ENCODE measurements at places on chromosomes 6 and 20.

GRCh38 chr20:63087872-63088680 is 81.3 kb upstream of the BHLHE23 start:
- DNase-seq = no peak

DNA sequence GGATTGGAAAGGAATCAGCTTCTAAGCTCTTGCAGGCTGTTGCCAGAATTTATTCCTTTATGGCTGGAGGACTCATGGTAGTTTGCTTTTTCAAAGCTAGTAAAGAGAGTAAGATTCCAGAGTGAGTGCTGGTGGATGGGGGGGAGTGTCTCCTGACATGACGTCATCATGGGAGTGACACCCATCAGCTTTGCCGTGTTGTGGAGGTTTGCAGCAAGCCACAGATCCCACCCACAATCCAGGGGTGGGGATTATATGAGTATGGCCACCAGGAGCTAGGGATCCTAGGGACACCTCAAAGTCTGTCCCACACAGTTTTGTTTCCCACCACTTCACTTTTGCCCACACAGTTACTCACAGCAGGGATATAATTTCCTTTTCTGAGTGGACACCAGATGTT is 28.7 kb upstream of the PMEPA1 start:
- DNase-seq = no peak

- no peak for DNase-seq
Measured at GRCh38 chr6:87029711-87030314, 65.1 kb downstream of the CGA start.

GRCh38 chr6:107822176-107823046 is 1.7 kb downstream of the SCML4 start:
- no peak for DNase-seq

- no peak for DNase-seq
Measured at GRCh38 chr20:57689745-57690481, 19.9 kb downstream of the PMEPA1 start.

DNA sequence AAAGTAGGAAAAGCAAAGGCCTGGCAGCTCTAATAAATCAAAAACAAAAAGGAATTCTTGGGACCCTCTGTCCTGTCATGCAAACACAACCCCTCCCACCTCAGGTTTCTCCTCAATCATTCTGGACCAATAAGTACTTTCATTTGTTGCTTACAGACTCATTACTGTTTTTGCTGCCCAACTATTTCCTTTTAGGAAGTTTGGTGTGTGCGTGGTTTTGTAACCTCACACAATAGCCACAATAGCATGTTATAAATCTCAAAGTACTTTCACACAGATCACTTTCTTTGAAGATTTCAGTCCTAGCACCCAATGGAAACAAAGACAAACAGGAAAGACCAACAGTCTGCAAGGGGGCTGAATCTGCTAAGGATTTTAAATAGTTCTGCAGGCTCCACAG is 4.5 kb downstream of the MRPL14 start:
- no peak for DNase-seq

GRCh38 chr6:150336299-150336698 is 32.5 kb upstream of the IYD start:
- no peak for DNase-seq

GRCh38 chr20:58251979-58252591 is 23.6 kb upstream of the ANKRD60 start:
- DNase-seq = no peak

GRCh38 chr6:119673741-119674140 is 324.2 kb upstream of the MAN1A1 start:
- DNase-seq = no peak

DNA sequence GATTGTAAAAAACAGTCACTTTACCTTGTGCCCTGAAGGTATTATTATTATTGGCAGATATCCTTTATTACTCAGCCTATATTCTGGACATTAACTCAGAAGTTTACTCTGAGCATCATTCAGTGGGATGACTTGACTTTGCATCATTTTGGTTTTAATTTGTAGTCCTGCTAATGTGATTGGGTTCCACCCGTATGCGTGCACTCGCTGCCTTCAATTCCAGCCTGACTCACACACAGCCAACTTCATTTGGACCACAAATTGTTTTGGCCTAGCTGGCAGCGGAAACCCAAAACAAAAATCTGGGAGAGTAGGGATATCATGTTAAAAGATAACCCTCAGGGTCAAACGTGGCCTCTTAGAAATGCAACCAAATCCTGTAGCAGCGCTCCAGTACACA is 704.4 kb upstream of the SLC35B3 start:
- DNase-seq = no peak

DNA sequence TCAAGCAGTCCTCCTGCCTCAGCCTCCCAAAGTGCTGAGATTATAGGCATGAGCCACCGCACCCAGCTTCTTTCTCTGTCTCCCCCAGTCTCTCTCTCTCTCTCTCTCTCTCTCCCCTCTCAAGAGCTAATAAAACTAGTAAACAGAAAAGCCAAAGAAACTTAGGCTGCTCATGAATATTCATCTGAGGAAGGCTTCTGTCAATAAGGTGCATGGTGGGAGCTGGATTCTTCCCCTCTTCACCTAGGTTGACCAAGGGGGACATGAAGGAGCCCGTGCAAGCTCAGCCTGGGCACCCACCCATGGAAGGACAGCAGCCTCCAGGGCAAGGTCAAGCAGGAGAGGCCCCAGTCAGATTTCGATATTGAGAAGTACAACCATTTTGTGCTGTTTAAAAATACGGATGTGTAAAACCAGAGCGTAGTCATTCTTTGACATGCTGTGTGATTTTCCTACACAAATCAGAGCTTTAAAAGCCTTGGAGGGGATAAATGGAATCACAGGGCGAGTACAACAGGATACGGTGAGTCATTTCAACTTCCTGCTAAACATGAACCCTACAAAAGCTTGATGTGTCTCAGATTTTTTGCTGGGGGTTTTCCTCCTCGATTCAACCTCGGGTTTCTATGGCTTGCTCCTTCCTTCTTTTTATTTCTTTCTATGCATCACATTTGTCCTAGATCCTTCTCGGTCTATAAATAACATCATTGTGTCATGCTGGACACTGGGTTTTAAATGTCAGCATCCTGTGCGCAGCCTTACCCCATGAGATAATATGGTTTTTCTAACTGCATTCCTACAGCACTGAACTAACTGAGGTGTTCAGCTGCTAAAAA is 368.9 kb upstream of the JARID2 start:
- DNase-seq = no peak

DNA sequence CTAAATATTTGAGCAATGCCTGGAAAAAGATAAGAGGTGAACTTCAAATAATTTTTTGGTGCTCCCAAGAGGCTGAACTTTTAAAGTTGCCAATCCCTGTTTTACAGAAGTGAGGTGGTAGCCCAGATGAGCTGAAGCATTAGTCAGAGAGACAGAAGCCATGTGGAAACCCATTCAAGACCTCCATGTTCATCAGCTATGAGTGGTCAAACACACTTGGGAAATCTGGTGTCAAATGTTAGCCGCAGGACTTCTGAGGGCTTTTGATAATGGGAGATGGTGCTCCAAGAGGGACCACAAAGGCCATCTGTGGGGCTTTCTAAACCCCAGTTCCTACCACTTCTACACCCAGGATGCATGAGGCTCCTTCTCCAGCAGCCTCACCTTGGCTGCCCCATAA is 77.5 kb upstream of the MRPS10 start:
- DNase-seq = no peak

- no peak for DNase-seq
Measured at GRCh38 chr20:41361757-41362747, 4.6 kb downstream of the EMILIN3 start.

DNA sequence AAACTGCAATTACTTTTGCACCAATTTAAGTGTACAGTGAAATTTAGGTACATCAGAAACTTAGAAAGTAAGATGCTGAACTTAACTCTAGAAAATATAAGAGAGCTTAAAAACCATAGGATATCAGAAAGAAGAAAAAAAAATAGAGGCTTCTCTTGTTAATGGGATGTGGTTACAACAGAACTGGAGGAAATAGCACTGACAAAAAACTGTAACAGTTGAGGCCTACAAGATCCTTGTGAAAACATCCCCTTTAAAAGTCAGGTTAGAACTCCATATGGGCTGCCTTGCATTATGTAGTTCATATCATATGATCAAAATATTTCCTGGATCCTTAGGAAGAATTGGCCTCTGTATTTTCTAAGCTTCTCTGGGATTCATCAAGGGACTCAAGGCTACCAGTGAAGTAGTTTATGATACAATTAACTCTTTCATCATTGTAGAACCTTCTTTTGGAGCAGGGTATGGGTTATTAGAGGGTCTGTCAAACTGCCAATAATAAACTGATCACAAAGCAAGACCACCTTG is 24.8 kb downstream of the MTCL3 start:
- no peak for DNase-seq

DNA sequence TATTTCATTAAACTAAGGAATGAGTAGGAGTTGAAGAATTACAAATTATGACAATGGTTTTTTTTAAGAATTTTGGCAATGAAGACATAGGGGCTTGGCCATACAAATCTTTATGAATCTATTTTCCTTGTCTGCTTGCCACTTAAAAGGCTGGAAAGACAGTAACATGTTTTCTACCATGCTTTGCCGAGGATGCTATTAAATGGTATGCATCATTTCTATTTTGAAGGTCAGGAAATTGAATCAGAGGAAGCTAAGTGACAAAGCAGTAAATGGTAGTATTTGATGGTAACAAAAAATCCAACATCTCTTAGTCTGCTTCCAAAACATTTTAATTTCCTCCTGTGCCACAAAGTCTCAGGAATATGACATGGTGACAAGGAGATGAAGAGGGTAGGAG is 287.2 kb downstream of the RFPL4B start:
- no peak for DNase-seq

GRCh38 chr6:130322673-130323268 is 43.0 kb upstream of the TMEM200A start:
- DNase-seq = peak; percentile 12

DNA sequence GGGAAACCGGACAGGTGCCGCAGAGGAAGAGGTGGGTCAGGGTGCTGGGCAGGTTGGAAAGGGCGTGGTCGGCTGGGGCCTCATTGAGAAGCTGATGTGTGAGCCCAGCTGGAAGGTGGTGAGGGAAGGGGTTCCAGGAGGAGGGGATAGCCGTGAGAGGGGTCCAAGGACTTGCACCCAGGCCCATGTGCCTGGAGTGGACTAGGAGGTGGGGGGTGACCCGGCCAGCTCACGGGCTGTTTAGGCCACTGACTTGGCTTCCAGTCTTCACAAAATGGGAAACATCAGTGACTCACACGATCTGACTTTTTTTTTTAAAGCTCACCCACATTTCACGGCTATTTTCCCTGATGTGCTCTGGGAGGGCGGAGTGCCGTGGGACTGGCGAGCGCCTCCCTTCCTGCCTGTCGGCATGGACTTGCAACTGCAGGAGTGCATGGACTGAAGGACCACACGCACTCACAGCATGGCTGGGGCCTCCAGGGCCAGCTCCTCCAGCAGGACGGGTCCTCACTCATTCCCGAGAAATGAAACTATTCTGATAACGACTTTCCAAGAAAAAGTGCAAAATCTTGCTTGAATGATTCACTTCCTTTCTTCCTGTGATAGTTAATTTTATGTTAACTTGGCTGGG is 13.5 kb upstream of the PDE10A start:
- DNase-seq = no peak

GRCh38 chr6:108170332-108171290 is 4.8 kb downstream of the NR2E1 start:
- DNase-seq = no peak

GRCh38 chr20:58518896-58519593 is 3.8 kb upstream of the APCDD1L start:
- no peak for DNase-seq

DNA sequence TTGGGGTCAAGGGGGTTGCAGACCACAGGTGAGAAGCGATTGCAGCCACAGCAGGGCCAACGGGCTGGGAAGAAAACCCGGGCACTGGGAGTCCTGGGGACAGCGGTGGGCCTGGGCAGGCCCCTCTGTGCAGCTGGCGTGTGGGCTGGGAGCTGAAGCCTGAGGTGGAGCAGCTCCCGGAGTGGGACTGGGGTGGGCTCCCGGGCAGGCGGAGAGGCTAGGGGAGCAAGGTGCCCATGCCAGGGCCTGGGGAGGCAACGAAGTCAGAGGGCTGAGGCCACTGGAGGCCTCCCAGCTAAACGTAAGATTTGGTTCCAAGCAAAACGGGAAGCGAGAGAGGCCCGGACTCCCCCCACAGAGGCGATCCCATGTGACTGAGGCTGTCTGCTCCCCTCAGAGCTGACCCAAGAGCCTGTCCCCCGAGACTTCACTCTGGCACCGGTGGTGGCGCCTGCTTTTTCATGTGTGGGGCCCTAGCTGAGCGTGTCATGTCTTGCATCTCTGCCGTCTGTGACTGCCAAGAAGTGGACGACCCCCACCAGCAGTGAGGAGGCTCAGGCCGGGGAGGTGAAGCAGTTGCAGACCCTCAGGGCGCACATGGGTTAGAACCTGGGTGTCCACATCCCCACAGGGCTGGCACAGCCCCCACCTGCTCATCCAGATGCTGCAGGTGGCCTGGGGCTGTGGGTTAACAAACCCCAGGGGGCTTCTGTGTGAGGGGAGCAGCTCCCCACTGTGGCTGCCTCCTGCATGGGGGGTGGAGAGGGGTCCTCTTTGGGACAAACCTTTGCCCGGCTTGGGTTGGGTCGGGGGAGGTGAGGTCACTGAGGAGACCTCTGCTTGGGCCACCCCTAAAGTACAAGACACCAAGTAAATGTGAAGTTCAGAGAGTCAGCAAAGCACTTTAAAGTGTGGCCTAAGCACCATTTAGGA is 212.3 kb downstream of the TAF4 start:
- no peak for DNase-seq

DNA sequence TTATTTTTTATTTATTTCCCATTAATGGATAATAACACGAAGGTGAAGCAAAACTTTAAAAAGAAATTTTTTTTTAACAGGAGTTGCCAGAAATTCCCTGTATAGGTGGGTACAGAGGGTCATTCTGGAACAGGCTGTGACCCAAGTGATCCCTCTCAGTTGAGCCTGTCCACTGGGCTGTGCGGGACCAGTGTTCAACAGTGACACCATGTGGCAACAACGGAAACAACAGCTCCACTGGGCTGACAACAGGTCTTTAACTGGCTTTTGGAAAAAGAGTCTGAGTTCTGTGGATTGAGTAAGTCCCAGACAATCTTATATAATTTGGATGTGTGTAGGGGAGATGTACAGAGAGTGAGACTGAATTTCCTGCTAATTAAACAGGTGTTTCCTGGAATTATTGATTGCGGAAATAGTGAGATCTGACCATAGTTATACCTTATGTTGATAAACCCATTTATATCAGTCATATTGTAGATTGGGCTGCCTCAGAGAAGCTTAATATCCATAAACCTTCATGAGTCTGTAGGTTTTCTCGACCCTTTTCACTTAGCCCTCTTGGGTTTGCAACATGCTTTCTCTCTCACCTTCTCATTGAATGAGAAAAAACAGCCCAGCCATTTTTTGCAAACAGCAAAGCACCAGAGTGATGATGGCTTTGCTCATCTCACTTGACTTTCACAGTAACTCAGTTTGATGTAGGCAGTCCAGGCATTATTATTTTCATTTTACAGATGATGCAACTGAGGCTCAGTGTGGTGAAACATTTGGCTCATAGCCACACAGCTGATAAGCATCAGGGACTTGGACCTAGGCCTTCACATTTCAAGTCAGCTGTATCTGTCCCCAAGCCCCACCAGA is 17.5 kb downstream of the KIAA1755 start:
- DNase-seq = no peak

- no peak for DNase-seq
Measured at GRCh38 chr6:47111685-47112084, 69.6 kb upstream of the ADGRF1 start.
